ENCODE measurements at places on chromosomes 6 and 20.

- DNase-seq: no peak
Measured at GRCh38 chr6:137832110-137832509, 34.9 kb upstream of the TNFAIP3 start.

DNA sequence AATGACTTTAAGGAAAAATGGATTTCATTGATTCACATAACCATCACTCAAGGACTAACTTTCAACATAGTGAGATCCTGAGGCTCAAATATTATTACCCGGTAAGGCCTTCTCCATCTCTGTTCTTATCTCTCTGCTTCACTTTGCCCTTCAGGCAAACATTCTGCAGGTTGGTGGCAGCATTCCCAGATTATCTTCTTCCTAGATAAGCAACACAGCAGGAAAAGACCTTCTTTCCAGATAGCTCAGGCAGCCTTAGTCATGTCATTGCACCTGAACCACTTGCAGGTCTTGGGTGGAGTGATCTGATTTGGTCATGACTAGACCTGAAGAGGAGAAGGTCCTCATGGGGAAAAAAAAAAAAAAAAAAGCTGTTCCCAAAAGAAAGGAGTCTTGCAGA lies 5.3 kb upstream of the HIVEP2 start:
- no peak for DNase-seq

GRCh38 chr6:23608931-23609435 lies 517.0 kb upstream of the NRSN1 start:
- DNase-seq: no peak

DNA sequence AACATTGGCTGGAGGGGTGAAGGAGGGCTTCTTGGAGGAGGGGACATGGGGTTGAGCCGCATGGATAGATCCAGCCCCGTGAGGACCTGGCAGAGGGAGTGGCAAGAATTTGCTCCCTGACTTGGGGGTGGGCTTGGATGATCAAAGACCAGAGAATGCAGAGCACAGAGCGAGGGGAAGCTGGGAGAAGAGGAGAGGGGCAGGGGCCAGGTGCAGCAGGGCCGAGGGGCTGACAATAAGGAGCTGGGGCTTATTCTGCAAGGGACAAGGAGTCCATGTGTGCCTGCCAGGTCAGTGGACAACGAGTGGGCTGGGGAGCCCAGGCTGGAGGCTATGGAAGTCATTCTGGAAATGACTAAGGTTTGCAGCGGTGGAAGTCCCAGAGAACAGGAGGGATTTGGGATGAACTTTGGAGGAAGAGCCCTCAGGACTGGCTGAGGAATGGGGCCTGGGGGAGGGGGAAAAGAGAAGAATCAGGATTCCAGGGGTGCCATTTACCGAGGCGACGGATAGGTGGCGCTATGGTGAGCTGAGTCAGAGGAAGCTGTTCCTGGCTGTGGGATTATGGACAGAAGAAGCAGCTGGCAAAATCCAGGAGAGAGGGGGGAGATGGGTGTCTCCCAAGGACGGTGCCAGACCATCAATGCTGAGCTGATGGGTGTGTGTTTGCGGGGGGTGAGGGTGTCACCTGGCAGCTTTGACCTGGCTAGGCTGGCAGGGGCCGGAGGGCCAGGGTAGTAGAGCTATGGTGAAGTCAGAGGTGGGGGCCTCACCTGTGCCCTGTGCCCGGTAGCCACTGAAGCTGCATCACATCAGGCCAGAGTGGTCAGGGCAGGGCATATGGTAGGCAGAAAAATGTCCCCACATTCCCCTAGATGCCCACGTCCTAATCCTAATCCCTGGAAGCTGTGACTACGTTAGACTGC lies 7.8 kb downstream of the KCNG1 start:
- no peak for DNase-seq

GRCh38 chr6:150176152-150176551 lies 33.3 kb downstream of the PPP1R14C start:
- no peak for DNase-seq

DNA sequence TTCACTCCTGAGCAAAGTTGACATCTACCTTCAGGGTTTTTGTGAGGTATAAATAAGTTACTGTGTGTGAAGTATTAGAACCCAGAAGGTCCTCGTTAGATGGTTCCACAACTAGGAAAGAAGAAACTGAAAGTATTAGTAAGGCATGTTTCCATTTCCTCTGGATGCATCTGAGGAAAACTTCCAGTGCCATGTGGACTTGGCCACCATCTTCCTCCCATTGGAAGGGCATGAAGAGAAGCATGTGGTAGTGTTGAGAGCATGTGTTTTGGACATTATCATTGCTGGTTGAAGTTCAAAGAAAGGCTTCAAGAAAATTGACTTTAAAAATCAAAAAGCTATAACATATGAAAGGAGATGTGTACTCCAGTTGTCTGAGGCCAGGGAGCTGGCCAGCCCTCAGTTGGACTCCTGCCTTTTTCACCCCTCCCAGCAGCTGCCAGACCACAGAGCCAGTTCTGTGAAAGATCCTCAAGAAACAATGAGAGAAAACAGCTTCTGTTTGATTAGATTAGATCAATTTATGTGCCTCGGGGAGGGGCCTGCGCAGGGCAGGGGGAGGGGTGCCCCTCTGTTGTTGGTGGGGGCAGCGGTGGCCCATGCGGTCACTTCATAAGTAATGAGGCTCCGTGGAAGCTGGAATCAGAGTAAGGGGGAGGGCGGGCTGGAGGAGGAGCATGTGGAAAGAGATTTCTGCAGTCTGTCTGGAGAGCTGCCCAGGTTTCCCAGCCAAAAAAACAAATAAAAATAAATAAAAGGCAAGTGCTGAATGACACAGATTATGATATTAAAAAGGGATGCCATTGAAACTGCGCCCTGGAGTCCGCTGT lies 154.0 kb downstream of the JARID2 start:
- DNase-seq: no peak

- DNase-seq: no peak
Measured at GRCh38 chr20:1685304-1686052, 27.9 kb upstream of the SIRPG start.

GRCh38 chr6:93036835-93037234 lies 382.5 kb downstream of the EPHA7 start:
- DNase-seq: no peak

GRCh38 chr20:53622247-53623133 lies 28.9 kb upstream of the ZNF217 start:
- no peak for DNase-seq

DNA sequence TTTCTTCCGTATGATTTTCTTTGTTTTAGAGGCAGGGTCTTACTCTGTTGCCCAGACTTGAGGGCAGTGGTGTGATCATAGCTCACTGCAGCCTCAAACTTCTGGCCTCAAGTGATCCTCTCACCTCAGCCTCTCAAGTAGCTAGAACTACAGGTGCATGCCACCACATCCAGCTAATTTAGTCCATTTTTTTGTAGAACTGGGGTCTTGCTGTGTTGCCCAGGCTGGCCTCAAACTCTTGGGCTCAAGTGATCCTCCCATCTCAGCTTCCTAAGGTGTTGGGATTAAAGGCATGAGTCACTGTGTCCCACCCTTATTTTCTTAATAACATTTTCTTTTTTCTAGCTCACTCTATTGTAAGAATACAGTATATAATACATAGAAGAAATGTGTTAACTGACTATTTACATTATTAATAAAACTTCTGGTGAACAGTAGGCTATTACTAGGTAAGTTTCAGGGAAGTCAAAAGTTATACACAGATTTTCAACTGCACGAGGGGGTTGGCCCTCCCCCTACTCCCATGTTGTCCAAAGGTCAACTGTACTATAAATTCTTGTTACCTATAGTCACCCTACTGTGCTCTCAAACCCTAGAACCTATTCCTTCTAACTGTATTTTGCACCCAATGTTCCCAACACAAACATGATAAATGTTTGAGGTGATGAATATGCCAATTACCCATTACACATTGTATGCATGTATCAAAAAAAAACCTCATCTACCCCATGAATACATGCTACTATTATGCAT lies 56.3 kb downstream of the PXDC1 start:
- DNase-seq: no peak

- DNase-seq: no peak
Measured at GRCh38 chr6:125781314-125781868, 9.4 kb upstream of the NCOA7 start.

GRCh38 chr20:39528436-39528835 lies 566.3 kb downstream of the DHX35 start:
- no peak for DNase-seq

All from activated CD4-positive, alpha-beta T cell treated with anti-CD3 and anti-CD28 coated beads for 4 hours (primary cell).